ENCODE measurements at places on chromosomes 16 and 17. TPM values are rescaled to one million over a fixed set of nuclear protein-coding genes. Genes with fewer than 3 reads are reported as not detected.

MYH13 gene
- not detected for total RNA-seq

GPR179 gene
- total RNA-seq, result not detected

PRDM7 gene
- not detected for total RNA-seq

UNC45B gene
- total RNA-seq, result 0.06 TPM

PPM1E gene
- not detected for total RNA-seq

TAF1C gene
- total RNA-seq, result 39.4 TPM

BHLHA9 gene
- total RNA-seq, result not detected

KRT9 gene
- not detected for total RNA-seq

ZNF213 gene
- total RNA-seq, result 4.0 TPM

SCGB1C2 gene
- not detected for total RNA-seq

CTRB1 gene
- not detected for total RNA-seq

NHLRC4 gene
- total RNA-seq, result 1.1 TPM

KRTAP1-5 gene
- not detected for total RNA-seq

FBXO39 gene
- 0.75 TPM for total RNA-seq

HEATR9 gene
- not detected for total RNA-seq

- DNase-seq, result no peak
Observed at GRCh38 chr16:17134586-17134985, 336.2 kb downstream of the XYLT1 start.

DNA sequence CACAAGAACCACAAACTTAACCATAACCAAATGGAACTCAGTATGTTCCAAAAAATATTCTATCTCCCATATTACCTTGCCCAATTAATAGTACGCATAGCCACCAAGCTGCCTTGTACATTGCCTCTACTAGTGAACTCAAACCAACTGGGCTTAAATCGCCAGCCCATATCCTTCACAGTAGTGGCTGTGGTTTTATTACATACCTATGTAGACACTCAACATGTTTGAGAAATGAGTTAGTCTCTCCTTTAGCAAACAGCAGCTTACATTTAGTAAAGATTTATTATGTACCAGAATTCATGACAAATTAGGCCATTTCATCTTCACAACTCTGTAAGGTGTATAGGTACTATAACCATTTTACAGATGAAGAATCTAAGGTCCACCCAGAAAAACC is 41.4 kb downstream of the GRB2 start:
- no peak for DNase-seq

DNA sequence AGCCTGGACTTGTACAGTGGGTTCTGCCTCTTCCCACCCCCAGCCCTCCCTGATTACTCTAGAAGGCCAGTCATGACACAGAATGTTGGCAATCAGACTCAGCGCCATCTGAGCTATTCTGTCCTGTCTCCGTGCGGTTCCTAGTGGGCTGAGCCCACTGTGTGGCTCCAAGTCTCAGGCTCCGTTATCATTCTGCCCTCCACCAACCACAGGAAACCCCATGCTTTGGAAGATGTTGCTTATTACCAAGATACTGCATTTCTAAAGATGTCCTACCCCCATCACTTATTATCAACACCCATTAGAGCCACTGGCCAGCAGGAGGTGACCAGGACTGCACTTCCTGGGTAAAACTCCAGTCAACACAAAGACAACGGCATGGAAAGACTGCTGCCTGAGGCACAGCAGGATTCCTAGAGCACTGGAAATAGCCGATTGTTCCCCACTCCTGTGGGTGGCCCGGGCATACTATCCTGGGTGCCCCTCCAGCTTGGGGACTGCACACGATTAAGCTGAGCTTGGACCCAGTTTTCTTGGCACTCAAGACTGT is 133.6 kb downstream of the AATF start:
- no peak for DNase-seq

GRCh38 chr16:26598061-26598460 is 468.7 kb upstream of the C16orf82 start:
- no peak for DNase-seq

DNA sequence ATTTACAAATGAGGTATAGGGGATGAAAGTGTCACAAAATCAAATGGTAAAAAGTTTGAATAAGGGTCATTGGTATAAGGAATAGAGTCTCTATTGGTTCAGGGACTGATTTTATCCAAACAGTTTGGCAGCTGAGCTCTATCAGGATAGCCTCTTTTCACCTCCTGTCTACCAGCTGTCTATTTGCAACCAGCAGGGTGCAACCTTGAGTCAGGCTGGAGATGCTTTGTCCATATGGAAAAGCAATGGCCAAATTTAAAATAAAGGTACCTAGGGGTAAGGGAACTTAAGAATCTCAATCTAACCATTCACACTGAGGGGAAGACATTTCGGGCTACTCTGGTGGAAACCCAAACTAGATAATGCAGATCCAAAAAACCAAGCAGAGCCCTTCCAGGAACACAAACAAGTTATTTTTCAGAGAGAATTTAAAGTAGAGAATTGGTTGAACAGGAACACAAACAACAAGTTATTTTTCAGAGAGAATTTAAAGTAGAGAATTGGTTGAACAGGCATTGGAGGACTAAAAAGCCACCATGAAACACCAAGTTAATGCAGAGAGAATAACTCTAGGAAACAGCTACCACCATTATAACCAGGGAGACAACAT is 12.6 kb upstream of the CA10 start:
- DNase-seq, result no peak

GRCh38 chr17:10193632-10194031 is 4.8 kb downstream of the GAS7 start:
- DNase-seq, result no peak

- DNase-seq, result no peak
Observed at GRCh38 chr17:69418535-69418934, 4.0 kb downstream of the MAP2K6 start.

DNA sequence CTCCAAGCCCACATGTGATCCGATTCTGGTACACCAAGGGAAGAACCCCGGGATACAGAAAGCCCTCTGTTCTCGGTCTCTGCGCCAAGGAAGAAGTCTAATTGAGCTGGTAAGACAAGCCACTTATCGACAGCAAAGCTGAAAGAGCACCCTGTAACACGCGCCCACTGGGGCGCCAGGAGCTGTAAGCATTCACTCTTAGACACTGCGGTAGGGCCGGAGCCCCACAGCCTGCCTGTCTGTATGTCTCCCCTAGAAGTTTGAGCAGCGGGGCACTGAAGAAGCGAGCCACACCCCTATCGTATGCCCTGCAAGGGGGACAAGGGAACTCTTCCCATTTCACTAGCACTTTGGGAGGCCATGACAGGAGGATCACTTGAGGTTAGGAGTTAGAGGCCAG is 27.0 kb upstream of the MEIOC start:
- DNase-seq, result no peak

- no peak for DNase-seq
Observed at GRCh38 chr16:66703406-66704215, 7.1 kb upstream of the CMTM4 start.

- no peak for DNase-seq
Observed at GRCh38 chr16:4915226-4915761, 21.7 kb downstream of the PPL start.

DNA sequence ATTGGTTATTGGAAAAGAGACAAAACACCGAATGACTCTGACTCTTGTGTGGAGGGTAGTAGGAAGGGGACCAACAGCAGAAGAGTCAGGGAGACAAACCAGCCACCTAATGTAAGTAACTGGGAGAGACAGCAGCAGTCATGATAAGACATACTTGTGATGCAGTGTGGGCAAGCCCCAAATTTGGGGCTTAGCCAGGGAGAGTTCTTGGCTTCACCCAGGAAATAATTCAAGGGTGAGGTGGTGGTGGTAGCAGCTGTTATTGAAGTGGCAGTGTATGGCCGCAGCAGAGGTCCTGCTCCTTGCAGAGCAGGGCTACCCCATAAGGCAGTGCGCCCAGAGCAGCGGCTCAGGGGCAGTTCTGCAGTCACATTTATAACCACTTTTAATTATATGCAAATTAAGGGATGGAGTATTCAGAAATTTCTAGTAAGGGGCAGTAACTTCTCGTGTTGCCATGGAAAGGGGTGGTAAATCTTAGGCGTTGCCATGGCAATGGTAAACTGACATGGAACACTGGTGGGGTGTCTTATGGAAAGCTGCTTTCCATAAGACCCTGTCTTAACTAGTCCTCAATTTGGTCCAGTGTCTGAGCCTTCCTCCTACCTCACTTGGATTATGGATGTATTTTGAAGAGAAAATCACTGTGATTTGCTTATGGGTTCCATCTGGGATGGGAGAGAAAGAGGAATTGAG is 317.1 kb downstream of the PHKB start:
- DNase-seq, result no peak

DNA sequence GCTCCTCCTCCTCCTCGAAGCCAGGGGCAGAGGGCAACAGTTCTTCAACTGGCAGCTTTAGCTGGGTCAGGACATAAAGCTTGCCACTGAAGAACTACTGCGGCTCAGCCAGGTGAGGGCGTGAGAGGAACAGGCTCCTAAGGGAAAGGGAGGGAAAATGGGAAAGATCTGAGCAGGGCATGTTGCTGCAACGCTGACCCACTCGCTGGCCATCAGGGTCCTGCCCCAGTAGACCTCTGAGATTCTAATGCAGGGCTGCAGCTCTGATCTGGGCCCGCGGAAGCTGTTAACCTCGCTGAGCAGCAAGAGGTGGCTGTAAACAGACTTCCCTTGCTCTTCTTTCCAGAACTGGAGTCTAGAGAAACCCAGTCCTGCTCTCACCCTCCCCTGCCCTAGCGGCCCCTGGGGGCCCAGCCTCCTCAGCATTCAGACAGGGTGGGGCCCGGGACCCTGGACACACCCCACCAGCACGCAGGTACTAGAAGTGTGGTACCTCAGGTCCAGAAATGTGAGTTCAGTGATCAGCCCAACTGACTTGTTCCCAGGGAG is 3.8 kb upstream of the TLCD2 start:
- no peak for DNase-seq

DNA sequence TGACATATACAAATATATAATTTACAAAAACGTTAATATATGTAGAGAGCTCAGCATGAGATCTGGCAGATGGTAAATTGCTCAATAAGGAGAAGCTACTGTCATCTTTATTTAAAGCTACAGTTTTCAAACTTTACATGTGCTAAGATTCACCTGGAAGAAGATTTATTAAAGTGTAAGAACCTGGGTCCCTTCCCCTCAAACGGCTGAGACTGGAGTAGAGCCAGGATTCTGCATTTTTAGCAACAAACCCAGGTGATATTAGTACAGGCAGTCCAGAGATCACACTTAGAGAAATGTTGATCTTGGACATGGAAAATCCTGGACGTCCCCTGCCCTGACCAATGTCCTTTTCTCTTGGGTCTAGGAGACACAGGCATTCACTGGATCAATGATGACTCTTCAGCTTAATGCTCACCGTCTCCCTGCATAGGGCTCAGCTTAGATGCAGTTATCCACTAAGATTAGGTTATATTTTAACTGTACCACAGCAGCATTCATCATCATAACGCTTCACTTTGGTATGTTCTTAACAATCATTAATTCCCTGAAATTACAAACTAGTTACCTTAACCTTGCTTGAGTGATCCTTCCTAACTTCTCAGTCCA is 20.4 kb downstream of the CDR2 start:
- DNase-seq, result no peak

GRCh38 chr16:26801628-26802027 is 265.1 kb upstream of the C16orf82 start:
- DNase-seq, result no peak

- no peak for DNase-seq
Observed at GRCh38 chr16:31487720-31488467, 5.0 kb downstream of the SLC5A2 start.

GRCh38 chr16:85027958-85028684 is 526 bp downstream of the KIAA0513 start:
- no peak for DNase-seq

DNA sequence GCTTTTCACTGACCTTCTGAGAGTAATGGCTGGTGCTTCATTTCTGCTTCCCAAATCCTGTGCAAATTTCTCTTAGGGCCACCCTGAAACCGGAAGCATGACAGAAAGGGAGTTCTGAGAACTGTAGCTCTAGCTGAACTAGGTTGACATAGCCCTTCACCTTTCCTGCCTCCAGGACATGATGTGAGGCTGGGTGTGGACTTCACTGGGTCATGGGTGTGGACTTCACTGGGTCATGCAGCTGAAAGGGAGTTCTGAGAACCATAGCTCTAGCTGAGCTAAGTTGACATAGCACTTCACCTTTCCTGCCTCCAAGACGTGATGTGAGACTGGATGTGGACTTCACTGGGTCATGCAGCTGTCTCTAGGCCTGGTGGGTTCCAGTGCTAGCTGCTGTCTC is 54.3 kb upstream of the NLRP1 start:
- DNase-seq, result no peak

- no peak for DNase-seq
Observed at GRCh38 chr16:1550069-1550468, 16.6 kb downstream of the TMEM204 start.

- DNase-seq, result no peak
Observed at GRCh38 chr16:73955255-73955654, 341.4 kb upstream of the PSMD7 start.

- DNase-seq, result no peak
Observed at GRCh38 chr16:12078405-12079280, 102.1 kb downstream of the SNX29 start.

DNA sequence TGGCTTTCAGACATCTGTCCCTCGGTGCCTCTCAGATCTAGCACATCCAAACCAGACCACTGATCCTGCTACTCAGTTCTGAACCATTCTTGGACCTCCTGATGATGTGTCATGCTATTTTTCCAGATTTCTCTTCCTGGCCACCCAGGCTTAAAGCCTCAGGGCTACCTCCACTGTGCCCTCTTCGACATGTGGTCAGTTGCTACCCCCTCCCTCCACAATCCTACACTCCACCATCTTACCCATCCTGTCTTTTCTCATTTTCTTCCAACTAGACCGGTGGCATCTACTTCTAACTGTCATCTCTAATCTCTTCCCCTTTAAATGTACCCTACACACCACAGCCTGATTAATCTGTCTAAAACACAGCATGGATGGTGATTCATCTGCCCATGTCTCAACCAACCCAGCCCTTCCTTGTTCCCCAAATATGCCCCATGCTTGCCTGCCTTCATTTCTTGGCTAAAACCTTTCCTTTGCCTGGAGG is 478.6 kb downstream of the SLC39A11 start:
- DNase-seq, result no peak

DNA sequence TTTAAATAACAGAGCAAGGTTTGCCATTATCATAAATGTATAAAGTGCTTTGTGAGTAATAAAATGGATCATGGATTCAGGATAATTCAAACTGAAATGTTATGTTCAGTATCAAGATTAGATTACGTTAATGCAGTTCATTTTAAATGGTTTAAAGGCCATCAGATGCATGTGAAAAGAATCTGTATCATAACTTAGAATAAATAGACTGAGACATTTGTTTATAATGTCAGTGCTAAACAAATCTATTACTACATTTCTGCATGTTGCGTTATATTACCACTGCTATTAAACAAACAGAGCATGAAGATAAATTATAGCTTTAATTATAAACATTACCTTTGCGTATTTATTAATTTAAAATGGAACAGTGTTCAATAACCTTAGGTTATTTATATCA is 160.2 kb downstream of the TOX3 start:
- DNase-seq, result no peak

DNA sequence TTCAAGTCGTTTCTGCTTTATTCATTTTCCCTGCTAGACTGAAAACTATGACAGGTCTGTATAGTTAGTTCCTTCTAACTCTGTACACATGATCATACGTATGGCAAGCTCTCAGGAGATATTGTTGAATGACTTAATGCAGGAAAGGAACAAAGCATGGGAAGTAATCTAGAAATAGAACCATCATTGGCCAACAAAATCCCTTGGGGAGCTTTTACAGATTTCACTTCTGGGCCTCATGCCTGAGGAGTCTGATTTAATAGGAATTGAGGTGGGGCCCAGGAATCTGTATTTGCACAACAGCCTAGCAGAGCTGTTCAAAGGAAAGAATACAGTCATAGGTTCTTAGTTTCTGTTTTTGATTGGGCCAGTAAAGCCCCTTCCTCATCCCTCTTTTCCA is 229.2 kb downstream of the MAP2K6 start:
- DNase-seq, result no peak

GRCh38 chr17:11256877-11257276 is 15.9 kb downstream of the SHISA6 start:
- no peak for DNase-seq

All from omental fat pad (tissue), 4 donors.